ENCODE measurements at places on chromosomes 1 and 21.

GRCh38 chr1:169202791-169203665, 96.5 kb downstream of the ATP1B1 start:
- no peak for DNase-seq

DNA sequence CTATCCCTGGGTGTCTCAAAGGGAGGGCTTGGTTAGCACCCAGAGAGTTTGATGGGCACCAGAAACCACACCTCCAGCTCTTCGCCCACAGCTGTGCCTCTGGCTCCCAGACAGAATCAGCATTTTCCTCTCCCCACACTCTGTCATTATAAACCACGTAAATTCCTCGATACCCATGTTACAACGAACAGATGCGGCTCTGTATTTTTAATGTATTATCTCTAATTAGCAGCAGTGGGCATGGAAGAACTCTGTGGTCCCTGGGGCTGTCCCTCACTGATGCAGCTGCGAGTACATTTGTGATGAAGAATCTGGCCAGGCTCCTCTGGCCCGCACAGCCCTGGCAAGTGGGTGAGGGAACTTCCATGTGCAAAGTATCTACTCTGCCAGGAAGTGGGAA, 10.8 kb downstream of the HMGB4 start:
- no peak for DNase-seq

DNA sequence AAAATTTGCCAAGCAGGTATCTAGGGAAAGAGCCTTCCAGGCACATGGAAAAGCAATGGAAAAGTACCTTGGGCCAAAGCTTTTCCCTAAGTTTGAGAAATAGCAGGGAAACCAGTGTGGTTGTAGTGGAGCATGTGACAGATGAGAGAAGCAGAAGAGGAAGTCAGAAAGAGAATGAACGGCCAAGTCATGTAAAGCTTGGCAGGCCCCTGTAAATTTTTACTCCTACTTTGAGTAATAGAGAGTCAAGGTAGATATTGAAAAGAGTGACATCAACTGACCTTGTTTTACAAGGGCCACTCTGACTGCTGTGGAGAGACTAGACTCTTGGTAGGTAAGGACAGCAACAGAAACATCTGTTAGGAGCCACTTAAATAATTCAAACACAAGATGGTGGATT, 180.9 kb upstream of the PRMT6 start:
- no peak for DNase-seq

DNA sequence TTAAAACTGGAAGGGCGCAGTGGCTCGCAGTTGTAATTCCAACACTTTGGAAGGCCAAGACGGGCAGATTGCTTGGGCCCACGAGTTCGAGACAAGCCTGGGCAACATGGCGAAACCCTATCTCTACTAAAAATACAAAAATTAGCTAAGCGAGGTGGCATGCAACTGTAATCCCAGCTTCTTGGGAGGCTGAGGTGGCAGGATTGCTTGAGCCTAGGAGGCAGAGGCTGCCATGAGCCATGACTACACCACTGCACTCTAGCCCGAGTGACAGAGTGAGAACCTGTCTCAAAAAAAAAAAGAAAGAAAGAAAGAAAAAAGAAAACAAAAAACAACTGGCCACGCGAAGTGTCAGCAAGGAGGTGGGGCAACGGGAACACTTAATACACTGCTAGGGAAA, 6.3 kb downstream of the UBE2G2 start:
- DNase-seq = no peak

- DNase-seq = no peak
Observed at GRCh38 chr1:162141281-162142054, 72.0 kb downstream of the NOS1AP start.

DNA sequence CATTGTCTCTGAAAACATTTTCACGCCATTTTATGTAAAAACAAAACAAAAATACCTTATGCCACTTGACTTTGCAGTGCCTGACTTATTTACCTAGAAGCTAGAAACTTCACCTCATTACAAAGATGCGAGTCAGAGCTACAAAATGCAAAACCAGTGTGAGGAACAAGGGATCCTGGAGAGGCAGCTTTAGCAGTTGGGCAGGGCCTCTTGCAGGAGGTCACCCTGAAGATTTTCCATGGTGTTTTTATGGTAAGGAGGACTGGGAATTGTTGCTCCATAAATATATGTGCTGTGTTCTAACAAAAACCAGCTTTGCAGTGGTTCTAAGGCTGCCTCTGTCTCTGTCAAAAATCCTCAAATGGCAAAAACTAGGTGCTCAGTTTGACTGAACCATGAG, 36.4 kb upstream of the TARBP1 start:
- no peak for DNase-seq

DNA sequence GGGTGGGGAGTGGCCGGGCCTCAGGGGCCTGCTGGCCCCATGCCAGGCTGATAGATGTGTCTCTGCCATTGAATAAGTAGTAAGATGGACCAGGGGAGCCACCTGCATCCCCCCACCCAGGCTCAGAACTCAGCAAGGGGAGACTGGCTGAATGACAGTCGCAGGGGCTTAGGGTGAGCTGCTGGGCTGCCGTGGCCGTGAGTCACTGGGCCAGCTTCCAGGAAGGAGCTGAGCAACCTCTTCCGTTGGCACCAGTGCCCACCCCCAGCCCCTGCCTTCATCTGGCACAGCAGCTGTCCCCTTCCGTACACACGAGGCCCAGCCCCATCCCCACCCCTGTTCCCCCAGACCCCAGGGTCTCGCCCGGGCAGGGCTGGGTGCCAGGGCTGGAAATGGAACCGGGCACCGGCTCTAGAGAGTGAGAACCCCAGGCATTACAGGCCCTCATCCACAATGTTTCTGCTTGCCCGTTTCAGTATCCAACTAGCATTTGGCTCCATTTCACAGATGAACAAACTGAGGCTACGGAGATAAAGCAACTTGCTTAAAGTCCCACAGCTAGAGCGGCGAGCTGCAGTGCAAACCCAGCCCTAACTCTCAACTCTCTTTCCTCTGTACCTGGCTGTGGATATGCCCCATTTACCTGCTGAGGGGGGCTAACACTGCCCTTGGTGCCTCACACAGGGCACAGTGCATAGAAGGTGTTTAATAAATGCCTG, 10.2 kb downstream of the WNT4 start:
- no peak for DNase-seq

- DNase-seq = no peak
Observed at GRCh38 chr1:84795966-84796600, 96.9 kb downstream of the LPAR3 start.

DNA sequence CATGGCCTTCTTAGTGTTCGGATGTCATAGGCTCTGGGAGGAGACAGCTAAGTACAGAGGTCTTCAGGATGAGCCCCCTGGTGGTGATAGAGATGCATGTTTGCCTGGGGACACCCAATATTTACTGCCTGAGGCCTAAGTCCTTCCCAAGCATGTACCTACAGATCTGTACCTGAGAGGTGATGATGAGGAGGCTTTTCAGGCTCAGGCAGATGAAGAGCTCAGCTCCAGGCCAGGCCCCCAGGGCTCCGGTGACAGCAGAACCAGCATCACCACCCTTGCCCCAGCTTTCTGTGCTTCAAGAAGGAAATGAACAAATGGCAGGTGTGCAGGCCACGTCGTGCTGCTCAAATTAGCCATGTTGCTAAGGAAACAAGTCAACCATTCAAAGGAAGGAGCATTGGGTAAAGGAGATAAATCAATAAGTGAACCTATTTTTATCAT, 21.1 kb downstream of the CACNA1E start:
- DNase-seq = no peak

- no peak for DNase-seq
Observed at GRCh38 chr1:29631361-29631760, 395.0 kb downstream of the PTPRU start.

DNA sequence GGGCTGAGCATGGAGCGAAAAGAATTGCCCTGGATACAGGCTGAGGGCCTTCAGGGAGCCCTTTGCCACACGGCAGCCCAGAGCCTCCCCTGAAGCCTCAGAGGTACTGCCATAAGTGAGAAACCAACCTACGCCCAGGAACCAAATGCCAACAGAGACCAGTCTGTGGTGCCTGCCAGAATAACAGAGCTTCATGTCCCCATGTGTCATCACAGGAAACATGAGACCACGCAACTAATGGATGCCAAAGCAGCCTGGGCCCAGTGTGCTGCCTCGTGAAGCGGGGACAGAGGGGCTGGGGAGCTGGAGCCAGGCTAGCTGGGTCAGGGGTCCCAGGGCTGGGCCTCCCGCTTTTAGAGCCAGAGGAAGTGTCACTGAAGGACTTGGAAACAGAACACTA, 18.7 kb upstream of the STUM start:
- DNase-seq = no peak

GRCh38 chr1:237396426-237396825, 354.4 kb downstream of the RYR2 start:
- no peak for DNase-seq

GRCh38 chr1:43293896-43294760, 6.7 kb upstream of the TIE1 start:
- no peak for DNase-seq

- DNase-seq = no peak
Observed at GRCh38 chr1:238409191-238409850, 518.6 kb upstream of the ZP4 start.

DNA sequence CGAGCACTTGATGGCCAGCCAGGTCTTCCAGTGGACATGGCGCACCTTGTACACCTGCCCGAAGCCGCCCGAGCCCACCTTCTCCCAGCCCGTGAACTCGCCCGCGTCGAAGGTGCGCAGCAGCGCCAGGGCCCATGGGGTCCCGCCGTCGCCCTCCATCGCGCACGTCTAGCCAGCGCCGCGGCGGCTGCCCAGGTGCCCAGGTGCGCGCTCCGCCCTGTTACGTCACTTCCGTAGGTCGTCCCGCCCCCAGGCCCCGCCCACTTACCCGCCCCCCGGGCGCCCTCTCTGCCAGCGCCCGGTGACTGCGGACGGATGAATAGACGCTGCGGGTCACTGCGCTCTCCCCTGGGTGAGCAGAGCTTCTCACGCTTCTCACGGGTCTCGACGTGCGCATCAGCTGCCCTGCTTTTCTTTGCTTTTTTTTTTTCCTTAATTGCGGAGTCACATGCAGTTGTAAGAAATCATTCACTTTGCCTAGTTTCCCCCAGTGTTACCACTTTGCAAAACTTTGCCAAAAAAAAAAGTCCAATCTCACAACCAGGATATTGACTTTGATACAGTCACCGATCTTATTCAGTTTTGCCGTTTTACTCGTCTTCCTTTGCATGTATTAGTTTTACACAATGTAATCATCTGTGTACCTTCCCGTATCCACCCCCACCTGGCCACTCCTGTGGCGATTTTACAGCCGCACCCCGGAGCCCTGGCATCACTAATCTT, at the start of gene RIPK4:
Gene RIPK4 (minus strand): TSS at position 170 of the 723 bp plus-strand sequence. CDS start 11 bp downstream, at position 159.
- peak; percentile 20 for DNase-seq

DNA sequence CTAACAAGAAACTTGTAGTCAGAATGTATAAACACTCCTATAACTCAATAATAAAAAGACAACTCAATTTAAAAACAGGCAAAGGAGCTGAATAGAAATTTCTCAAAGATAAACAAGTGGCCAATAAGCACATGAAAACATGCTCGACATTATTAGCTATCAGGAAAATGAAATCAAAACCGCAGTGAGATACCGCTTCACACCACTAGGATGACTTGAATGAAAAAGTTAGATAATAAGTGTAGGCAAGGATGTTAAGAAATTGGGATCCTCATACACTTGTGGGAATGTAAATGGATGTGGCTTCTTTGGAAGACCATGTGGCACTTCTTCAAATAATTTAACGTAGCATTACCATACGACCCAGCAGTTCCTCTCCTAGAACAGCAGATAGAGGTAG, 8.9 kb downstream of the RALGPS2 start:
- DNase-seq = no peak

- no peak for DNase-seq
Observed at GRCh38 chr21:33540711-33541104, 1.2 kb downstream of the GART start.

DNA sequence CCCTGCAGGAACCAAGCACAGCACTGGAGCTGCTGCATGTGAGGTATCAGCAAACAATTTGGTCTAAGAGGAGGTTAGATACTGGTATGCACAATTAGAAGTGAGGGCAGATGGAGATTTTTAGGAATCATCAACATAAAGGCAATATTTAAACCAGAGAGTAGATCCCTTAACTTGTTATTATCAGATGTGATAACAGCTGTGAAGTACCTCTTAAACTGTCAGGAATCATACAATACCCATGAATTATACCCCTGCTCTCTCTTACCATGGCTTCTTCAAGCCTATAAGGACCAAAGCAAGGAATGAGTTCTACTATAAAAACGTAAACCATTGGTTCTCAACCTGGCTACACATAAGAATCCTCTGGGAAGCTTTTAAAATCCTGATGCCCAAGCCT, 3.9 kb downstream of the BCAR3 start:
- no peak for DNase-seq

- no peak for DNase-seq
Observed at GRCh38 chr1:93670141-93670540, 11.5 kb downstream of the BCAR3 start.

DNA sequence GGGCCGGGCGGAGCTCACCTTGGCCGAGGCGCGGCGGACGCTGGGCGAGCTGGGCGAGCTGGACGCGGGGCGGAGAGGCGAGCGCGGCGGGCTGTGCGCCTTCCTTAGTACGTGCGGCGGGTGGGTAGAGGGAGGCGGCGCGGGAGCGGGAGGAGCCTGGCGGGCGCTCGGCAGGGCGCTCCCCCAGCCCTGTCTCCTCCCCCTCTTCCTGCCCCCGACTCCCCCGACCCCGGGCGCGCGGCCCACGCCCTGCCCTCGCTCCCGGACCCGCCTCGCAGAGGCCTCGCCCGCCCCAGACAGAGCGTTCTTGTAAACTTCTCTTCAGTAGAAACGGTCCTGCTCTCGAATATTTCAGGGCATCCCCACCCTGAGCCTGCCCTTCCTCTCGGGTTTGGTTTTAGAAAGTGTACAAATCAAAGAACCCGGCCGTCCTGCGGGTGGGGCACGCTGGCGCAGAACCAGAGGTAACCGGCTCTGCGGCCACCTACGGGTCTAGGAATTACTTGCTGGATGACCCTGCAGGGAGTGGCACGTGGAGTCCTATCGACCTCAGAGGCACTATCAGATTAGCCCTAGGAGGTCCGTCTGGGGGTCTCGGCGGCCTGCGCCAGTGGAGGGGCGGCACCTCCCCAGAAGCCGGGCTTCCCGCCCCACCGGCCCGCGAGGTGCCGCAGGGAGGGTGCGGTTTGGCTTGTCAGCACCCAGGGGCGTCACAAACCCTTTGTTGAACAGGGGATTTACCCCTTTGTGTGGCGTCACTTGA, at the start of gene S100A10:
Gene S100A10 (minus strand): TSS at position 126 of the 763 bp plus-strand sequence. CDS start 7,629 bp downstream, outside the sequence.
- peak; percentile 69 for DNase-seq

Measured in activated T-helper 1 cell treated with anti-CD3 and anti-CD28 coated beads, Interleukin-2, amount 50 U/mL, for 16 hours (primary cell).